ENCODE measurements at places on chromosomes 11 and 22.

DNA sequence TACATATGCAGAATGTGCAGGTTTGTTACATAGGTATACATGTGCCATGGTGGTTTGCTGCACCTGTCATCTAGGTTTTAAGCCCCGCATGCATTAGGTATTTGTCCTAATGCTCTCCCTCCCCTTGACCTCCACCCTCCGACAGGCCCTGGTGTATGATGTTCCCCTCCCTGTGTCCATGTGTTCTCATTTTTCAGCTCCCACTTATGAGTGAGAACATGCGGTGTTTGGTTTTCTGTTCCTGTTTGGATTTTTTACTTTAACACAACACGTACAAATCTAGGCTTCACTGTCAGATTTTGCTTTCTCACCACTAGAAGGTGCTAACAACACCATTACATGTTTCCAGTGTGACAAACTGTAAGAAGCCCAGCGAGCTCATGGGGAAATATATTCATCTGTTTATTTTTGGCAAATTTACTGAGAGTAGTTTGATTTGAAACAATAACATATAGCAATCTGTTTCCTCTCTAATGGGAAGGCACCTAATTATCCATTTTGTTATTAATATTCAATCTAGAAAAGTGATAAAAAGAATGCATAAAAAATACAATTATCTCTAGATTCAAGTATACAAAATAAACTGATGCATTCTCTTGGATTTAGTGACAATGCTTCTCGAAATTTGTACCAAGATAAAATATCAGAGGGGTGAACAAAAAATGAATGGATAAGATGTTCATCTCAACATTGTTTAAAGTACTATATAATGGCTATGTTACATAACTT lies 23.2 kb upstream of the BIRC3 start:
- no peak for DNase-seq

DNA sequence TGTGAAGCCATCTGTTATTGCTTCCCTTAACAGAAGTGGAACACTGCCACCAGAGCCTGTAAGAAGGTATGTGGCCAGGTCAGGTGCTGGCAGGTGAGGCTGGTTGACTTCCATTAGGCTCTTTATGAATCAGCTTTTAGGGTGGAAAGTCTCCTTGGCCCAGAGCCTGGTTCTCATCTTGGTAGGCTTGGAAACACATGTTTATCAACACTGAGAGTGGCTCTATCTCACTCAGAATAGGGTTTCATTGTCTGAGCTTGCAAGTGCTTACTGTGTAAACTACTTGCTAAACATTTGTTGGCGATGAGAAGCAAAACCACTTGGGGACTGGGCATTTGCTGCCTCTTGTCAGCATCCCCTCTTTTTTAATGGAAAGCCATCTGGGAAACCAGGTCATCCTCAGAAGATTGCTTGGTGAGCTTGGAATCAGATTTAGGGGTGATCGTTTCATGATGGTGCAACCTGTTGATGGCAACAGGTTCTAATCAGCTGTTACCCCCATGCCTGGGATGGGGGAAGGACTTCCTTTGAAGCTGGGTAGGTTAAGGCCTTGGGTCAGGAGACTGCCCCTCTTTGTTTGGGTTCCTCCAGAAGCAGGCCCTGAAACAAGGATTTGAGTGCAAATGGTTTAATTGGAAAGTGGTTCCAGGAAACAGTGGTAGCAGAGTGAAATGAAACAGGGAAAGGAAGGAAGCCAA lies 75.0 kb upstream of the AMPD3 start:
- no peak for DNase-seq

DNA sequence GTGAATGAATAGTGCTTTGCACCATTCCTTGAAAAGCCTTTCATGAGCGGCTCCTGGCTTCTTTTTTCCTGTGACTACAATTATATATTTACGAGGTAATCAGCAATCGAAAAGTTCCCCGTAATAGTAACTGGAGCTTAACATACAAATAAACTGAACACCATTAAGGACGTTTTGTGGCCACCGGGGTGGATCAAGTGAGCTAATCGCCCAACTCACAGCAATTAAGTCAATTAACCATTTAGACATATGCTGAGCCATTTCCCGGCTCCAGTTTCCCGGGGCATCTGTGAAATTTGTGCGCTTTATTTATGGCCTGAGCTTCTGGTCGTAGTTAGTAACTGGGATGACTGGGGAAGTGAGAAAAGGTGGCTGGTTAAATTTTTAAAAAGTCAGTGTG lies 465.2 kb downstream of the MIAT start:
- DNase-seq: no peak

- DNase-seq: no peak
These were observed 597.5 kb downstream of the BRD1 start for GRCh38 chr22:49230194-49230577.

- DNase-seq: no peak
These were observed 829.7 kb upstream of the FAT3 start for GRCh38 chr11:91394727-91395414.

- DNase-seq: no peak
These were observed at the start of gene ROBO3 for GRCh38 chr11:124865181-124865901. TSS of gene ROBO3 (plus strand) at chr11:124865432. CDS start at chr11:124865578, 146 bp downstream.
